ENCODE measurements at places on chromosomes 5 and 9. TPM values are rescaled to one million over a fixed set of nuclear protein-coding genes. Genes with fewer than 3 reads are reported as not detected.

The GAS1 gene
- total RNA-seq, result 0.08 TPM

- H3K27ac ChIP-seq, result no peak overlapping the region
- H3K4me1 ChIP-seq, result peaks cover 9% of the 10 kb centered on the region
- H3K27me3 ChIP-seq, result no peaks in the 10 kb centered on the region
- no peaks in the 10 kb centered on the region for H3K36me3 ChIP-seq
- H3K4me3 ChIP-seq, result no peak overlapping the region
- DNase-seq, result no peak
Measured at GRCh38 chr5:122149321-122150090, 20.2 kb downstream of the ZNF474 start.

- H3K27me3 ChIP-seq, result peaks cover 5% of the 10 kb centered on the region
- H3K4me3 ChIP-seq, result no peak overlapping the region
- H3K36me3 ChIP-seq, result no peaks in the 10 kb centered on the region
- no peak for DNase-seq
Measured at GRCh38 chr5:168086746-168087145, 204.7 kb upstream of the WWC1 start.

DNA sequence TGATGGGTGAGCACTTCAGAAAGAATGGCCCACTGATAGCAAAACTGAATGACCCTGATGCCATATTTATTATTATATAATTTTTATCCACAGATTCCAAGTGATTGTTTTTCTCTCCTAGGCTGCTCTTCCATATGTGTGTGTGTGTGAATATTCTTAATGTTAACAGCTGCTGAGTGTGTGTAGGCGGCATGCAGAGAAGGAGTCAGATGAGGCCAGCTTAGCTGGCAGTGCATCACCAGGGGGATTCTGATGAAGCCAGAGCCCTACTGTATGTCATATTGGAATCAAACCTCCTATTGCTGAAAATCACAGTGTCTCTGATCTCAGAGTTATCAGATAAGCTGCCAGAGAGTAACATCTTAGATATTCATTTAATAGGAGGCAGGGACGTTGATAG lies 177.1 kb downstream of the DMAC1 start:
- peaks cover 9% of the 10 kb centered on the region for H3K4me1 ChIP-seq
- peaks cover 10% of the 10 kb centered on the region for H3K36me3 ChIP-seq
- no peak overlapping the region for H3K27ac ChIP-seq

GRCh38 chr9:16314476-16314875 lies 556.0 kb downstream of the BNC2 start:
- no peak overlapping the region for H3K27ac ChIP-seq
- no peaks in the 10 kb centered on the region for H3K4me1 ChIP-seq
- no peak for DNase-seq
- no peak overlapping the region for H3K4me3 ChIP-seq
- H3K27me3 ChIP-seq, result no peaks in the 10 kb centered on the region
- no peaks in the 10 kb centered on the region for H3K36me3 ChIP-seq

The SH3PXD2B gene
- 0.80 TPM for total RNA-seq

- peaks cover 19% of the 10 kb centered on the region for H3K4me1 ChIP-seq
- peaks cover 11% of the 10 kb centered on the region for H3K36me3 ChIP-seq
- DNase-seq, result peak; percentile 1
Measured at GRCh38 chr5:67065237-67065636, 131.4 kb downstream of the CD180 start.

- DNase-seq, result no peak
- H3K4me1 ChIP-seq, result peaks cover 50% of the 10 kb centered on the region
- no peaks in the 10 kb centered on the region for H3K27me3 ChIP-seq
- H3K4me3 ChIP-seq, result no peak overlapping the region
Measured at GRCh38 chr5:158436271-158437065, 577.5 kb upstream of the CLINT1 start.

The TRAF1 gene
- total RNA-seq, result 169 TPM

The FUT7 gene
- total RNA-seq, result not detected

DNA sequence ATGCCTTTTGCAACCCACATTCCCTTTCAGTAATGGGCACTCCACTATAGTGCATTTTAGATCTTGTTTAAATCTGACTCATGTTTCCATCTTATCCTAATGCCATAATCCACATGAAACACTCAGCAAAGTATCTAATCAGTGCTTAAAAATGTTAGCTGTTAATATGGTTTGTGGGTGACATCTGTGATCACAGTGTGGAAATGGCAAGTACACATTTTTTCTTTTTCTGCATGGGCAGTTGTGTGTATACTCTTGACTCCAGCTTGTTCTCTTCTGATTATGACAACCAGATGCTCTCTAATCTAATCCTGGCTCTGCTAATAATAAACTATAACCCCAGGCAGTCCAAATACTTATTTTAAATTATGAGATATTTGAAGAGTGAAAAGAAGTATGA lies 103.3 kb downstream of the EDIL3 start:
- no peak overlapping the region for H3K27ac ChIP-seq
- H3K27me3 ChIP-seq, result no peaks in the 10 kb centered on the region
- no peaks in the 10 kb centered on the region for H3K4me1 ChIP-seq
- no peak overlapping the region for H3K4me3 ChIP-seq
- H3K36me3 ChIP-seq, result no peaks in the 10 kb centered on the region
- DNase-seq, result no peak

- peaks cover 26% of the 10 kb centered on the region for H3K4me1 ChIP-seq
- peak; percentile 26 for DNase-seq
- no peaks in the 10 kb centered on the region for H3K27me3 ChIP-seq
- peak overlapping the region; percentile 47 for H3K27ac ChIP-seq
- no peak overlapping the region for H3K4me3 ChIP-seq
Measured at GRCh38 chr9:131590449-131590848, 45.1 kb downstream of the PRRT1B start.

GRCh38 chr9:76615177-76615603 lies 149.0 kb upstream of the PCA3 start:
- H3K4me1 ChIP-seq, result peaks cover 5% of the 10 kb centered on the region
- peaks cover 55% of the 10 kb centered on the region for H3K27me3 ChIP-seq
- DNase-seq, result no peak
- H3K4me3 ChIP-seq, result no peak overlapping the region
- no peak overlapping the region for H3K27ac ChIP-seq

DNA sequence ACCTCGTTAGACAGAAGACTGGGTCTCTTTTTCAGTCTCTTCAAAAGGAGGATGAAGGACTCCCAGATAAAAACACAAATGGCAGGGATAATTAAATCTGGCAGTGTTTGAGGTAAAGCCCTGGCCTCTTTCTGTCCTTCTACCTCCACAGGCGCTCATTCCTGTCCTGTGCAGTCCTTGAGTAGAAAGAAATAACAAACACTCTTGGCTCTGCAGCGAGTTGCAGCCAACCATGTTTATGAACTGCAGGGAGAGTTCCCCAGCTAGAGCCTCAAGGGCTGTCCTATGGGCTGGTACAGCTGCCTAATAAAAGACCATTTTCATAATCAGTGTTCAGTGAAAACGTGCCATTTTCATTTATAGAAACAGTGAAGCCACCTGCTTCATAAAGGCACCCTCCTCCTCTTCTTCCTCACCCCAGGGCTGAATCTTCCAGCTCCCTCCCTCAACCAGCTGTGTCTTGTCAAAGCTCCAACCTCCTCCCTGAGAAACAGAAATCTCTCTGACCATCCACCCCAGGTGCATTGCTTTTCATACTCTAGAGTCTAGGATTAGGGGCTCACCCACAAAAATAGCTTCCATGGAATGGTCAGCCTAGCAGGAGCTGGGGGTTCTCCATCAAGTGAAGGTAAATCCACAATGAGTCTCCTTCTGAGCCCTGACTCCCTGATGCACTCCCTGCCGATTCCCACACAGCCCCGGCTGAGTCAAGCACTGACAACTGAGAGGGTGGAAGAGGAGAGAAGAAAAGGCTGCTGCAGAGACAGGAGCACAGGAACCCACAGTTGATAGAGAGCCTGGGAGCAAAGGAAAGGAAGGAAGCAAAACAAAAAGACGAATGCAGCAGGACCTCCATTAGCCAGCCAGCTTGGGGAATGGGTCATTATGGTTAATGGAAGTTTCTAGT lies 150.7 kb downstream of the CMYA5 start:
- H3K4me1 ChIP-seq, result peaks cover 2% of the 10 kb centered on the region
- no peak for DNase-seq
- no peaks in the 10 kb centered on the region for H3K36me3 ChIP-seq

GRCh38 chr5:170522211-170523141 lies 18.7 kb downstream of the KCNIP1 start:
- H3K4me1 ChIP-seq, result no peaks in the 10 kb centered on the region
- H3K27me3 ChIP-seq, result peaks cover 4% of the 10 kb centered on the region
- H3K27ac ChIP-seq, result no peak overlapping the region
- DNase-seq, result no peak
- H3K4me3 ChIP-seq, result no peak overlapping the region
- no peaks in the 10 kb centered on the region for H3K36me3 ChIP-seq

The PCDHB4 gene
- total RNA-seq, result not detected

DNA sequence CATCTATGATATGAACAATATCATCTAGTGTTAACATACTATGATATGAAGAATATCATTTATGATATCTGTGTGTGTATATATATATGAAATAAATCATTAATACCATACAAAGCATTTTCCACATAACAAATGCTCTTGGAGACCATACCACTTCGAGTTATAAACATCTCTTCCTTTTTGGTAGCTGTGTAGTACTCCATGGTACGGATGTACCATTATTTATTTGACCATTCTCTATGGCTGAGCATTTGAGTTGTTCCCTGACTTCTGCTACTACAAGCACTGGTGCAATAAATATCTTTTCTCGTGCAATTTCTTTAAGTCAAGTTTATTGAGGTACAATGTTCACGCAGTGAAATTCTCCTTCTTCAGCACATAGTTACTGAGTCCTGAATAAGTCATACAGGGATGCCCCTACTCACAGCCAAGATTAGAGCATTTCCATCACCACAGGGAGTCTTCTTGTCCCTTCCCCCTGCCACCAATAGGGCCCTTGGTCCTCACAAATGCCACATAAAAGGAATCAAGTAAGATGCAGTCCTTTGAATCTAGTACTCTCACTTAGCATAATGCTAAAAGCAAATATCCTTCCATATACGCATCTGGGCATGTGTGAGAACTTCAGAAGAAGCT lies 75.2 kb upstream of the SLC25A48 start:
- no peak for DNase-seq

DNA sequence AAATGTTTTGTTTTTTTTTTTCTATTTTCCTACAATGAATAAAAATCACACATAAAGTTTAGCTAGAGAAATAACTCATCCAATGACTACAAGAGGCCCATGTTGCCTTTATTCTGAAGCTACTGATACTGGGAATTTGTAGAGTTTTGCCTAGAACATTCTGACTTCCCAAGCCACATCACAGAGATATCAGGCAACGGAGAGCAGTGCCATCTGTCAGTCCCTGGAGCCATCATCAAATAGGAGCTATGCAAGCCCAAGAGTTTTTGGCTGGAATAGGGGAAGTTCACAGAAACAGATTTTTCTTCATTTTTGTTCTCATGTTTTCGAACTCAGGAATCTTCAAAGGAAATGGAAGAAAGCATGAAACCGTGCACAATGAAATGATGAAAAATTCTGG lies 896.6 kb downstream of the TLE1 start:
- no peak overlapping the region for H3K4me3 ChIP-seq
- H3K4me1 ChIP-seq, result no peaks in the 10 kb centered on the region
- no peaks in the 10 kb centered on the region for H3K27me3 ChIP-seq
- H3K36me3 ChIP-seq, result no peaks in the 10 kb centered on the region
- H3K27ac ChIP-seq, result no peak overlapping the region

The PCAT7 gene
- total RNA-seq, result not detected

- H3K36me3 ChIP-seq, result no peaks in the 10 kb centered on the region
- H3K27me3 ChIP-seq, result peaks cover 4% of the 10 kb centered on the region
- H3K4me1 ChIP-seq, result no peaks in the 10 kb centered on the region
- no peak overlapping the region for H3K4me3 ChIP-seq
- no peak for DNase-seq
Measured at GRCh38 chr9:81028504-81028903, 660.8 kb downstream of the TLE1 start.

DNA sequence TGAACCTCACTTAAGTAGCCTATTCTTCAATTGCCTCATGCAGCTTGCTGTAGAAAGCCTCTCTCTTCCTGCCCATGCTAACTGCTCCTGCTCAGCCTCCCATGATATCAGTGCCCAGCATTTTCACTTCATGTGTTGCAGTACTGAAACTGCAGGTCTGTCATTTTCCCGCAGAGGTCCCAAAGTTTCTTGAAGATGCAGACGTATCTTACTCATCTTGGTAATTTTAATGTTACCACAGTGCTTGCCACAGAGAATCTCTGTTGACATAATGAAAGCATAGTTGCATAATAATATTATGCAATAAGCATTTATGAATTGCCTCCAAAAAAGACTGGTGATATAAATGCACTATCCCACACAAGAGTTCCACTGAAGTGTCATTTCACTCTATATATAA lies 561.1 kb upstream of the DAP start:
- H3K4me3 ChIP-seq, result no peak overlapping the region
- H3K27ac ChIP-seq, result no peak overlapping the region
- no peak for DNase-seq
- H3K4me1 ChIP-seq, result no peaks in the 10 kb centered on the region
- no peaks in the 10 kb centered on the region for H3K36me3 ChIP-seq

- H3K4me1 ChIP-seq, result peaks cover 37% of the 10 kb centered on the region
- H3K36me3 ChIP-seq, result peaks cover 23% of the 10 kb centered on the region
- peak; percentile 37 for DNase-seq
- no peaks in the 10 kb centered on the region for H3K27me3 ChIP-seq
- peak overlapping the region; percentile 88 for H3K27ac ChIP-seq
- H3K4me3 ChIP-seq, result peak overlapping the region; percentile 92
Measured at GRCh38 chr9:92669527-92669889, 423 bp downstream of the IPPK start.

All from activated naive CD8-positive, alpha-beta T cell treated with anti-CD3 and anti-CD28 coated beads for 36 hours (primary cell).